ENCODE measurements at places on chromosomes 5 and 9.

DNA sequence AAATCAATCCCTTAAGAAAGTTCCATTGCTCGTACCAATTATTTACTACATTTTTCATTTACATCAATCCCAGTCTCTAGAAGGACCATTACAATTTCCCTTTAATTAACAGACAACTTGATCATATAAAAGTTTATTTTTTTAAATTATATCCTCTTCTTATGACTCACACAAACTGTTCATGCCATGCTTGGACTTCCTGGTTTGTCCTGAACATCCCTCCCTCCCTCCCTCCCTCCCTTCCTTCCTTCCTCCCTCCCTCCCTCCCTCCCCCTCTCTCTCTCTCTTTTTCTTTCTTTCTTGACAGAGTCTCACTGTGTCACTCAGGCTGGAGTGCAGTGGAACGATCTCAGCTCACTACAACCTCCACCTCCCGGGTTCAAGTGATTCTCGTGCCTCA lies 11.6 kb upstream of the CLTB start:
- no peak for DNase-seq

- DNase-seq: peak; percentile 79
Measured at GRCh38 chr9:130042885-130043653, at the start of gene FNBP1. FNBP1 (minus strand) TSS chr9:130043189; CDS start chr9:130042975, 214 bp downstream.

DNA sequence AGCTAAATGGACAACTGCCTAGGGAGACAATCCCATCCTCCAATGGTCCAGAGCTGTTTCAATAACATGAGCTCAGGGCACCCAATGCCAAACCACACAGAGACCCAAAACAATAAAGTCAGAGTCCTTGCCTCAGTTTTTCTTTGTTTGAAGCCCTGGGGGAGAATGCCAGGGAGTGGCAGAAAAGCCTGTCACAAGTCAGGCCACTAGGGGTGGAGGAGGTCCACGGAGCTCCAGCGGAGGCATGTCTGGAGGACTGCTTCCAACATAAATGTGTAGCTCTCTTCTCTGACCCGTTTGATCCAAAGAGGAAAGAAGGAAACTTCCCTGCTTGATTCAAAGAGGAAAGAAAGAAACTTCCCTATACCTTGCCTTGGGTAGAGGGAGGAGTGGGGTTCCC lies 175.3 kb downstream of the HSPA4 start:
- DNase-seq: no peak

GRCh38 chr9:78525986-78526560 lies 229.1 kb downstream of the PSAT1 start:
- DNase-seq: no peak

DNA sequence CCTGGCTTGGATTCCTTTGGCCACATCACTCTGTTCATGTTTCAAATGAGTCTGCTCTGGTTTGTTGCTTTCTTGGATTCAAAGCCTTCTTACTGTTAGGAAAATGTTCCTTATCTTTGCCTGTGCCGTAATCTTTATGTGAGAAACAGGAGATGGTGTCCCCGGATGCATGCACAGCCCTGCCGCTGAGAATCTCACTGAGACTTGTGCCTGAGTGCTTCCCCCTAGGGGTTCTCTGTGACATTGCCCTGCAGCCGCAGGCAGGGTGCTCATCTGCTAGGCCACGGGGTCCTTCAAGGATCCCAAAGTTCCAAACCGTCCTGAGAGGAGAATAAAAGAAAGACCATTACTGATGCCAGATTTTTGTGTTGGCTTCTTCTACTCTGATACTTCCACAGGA lies 81.4 kb upstream of the ANKRD55 start:
- DNase-seq: peak; percentile 18

DNA sequence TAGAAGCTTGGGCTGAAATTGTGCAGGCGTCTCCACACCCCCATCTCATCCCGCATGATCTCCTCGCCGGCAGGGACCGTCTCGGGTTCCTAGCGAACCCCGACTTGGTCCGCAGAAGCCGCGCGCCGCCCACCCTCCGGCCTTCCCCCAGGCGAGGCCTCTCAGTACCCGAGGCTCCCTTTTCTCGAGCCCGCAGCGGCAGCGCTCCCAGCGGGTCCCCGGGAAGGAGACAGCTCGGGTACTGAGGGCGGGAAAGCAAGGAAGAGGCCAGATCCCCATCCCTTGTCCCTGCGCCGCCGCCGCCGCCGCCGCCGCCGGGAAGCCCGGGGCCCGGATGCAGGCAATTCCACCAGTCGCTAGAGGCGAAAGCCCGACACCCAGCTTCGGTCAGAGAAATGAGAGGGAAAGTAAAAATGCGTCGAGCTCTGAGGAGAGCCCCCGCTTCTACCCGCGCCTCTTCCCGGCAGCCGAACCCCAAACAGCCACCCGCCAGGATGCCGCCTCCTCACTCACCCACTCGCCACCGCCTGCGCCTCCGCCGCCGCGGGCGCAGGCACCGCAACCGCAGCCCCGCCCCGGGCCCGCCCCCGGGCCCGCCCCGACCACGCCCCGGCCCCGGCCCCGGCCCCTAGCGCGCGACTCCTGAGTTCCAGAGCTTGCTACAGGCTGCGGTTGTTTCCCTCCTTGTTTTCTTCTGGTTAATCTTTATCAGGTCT lies at the start of gene C9orf72:
Gene C9orf72, minus strand, starts transcription at position 564 of the 716 bp plus-strand sequence. CDS start 6,361 bp downstream, outside the sequence.
- peak; percentile 77 for DNase-seq

- DNase-seq: no peak
Measured at GRCh38 chr9:101383361-101383760, 1.4 kb downstream of the BAAT start.

DNA sequence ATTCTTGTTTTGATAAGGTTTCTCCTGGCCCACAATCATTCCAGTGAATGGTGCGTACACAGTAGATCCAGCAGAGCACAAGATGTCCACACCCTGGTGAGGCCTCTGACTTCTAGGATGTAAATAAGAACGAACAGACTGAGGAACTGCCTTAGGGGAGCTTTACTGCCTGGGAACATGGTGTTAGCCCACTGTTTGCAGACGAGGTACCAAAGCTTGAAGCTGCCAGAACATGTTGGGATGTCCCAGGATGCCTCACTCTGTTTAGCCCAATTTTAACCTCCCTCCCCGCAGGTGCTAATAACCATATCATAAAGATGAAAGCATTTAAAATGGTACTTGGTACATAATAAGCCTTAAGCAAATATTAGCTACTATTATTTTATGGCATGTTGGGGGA lies 3.5 kb downstream of the LECT2 start:
- DNase-seq: no peak

DNA sequence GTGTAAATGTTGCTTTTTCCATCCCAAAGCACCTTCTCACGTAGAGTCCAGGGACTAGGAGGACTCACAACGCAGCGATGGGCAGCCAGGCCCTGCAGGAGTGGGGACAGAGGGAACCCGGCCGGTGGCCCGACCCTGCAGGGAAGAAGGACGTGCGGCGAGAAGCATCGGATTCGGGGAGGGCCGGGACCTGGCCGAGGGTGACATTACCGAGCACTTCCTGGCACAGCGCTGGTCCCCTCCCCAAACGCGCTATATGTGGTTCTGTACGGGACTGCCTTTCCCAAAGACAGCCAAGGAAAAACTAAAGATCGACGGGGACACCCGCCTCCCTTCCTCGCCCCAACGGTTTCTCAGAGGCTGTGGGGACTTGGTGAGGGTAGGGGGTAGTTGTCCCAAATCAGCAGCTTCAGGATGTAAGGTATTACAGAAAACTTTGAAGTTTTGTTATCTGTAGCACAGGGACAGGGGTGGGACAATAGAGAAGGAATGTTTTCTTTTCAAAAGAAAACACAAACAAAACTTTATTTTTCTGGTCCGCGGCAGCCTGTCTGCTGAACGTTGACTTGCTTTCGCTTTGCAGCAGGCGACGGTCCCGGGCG lies 887 bp upstream of the MAP3K1 start:
- DNase-seq: peak; percentile 6

GRCh38 chr5:175120412-175120811 lies 323.6 kb downstream of the DRD1 start:
- DNase-seq: no peak

DNA sequence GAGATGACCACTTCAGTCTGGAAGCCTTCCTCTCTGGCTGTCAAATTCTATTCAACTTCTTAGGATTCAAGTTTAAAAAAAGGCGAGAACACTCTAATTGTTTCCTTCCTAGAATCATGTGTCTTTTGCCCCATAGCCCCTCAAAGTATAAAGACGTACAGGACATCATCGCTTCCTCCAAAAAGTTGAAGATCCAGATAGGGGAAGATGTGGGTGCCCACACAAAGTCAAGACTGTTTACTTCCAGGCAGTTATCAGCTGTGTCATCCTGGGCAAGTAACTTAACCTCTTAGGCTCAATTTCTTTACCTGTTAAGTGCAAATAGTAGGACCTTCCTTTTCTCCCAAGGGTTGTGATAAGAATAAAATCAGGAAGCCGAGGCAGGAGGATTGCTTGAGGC lies 40.1 kb downstream of the PPARGC1B start:
- no peak for DNase-seq

DNA sequence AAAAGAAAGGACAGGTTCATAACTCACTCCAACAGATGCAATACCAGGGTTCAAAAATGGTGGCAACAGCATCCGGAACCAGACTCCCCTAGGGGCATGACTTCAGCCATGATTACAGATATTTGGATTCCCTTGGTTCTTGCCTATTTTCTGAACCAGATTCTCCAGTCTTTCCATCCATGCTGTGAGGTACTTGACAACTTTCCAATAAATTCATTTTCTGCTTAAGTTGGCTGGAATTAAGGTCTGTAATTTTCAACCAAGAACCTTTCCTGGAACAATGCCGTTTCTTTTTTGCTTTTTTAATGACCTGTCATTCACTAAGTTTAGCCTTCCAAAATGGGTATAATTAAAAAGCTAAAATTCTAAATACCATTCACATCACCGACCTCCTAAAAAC lies 52.2 kb downstream of the SCAI start:
- no peak for DNase-seq

GRCh38 chr9:88738709-88739108 lies 203.7 kb downstream of the NXNL2 start:
- DNase-seq: peak; percentile 89

Measured in fibroblast of skin of right biceps (primary cell).